Activated effector memory CD4-positive, alpha-beta T cell treated with Interleukin-2 at 50 U/mL for 16 hours (primary cell): ENCODE measurements at places on chromosomes 2 and 18.

- DNase-seq: no peak
These were observed 34.7 kb downstream of the ST6GAL2 start for GRCh38 chr2:106851087-106851874.

- DNase-seq: no peak
These were observed 246.5 kb downstream of the GALR1 start for GRCh38 chr18:77495982-77496690.

DNA sequence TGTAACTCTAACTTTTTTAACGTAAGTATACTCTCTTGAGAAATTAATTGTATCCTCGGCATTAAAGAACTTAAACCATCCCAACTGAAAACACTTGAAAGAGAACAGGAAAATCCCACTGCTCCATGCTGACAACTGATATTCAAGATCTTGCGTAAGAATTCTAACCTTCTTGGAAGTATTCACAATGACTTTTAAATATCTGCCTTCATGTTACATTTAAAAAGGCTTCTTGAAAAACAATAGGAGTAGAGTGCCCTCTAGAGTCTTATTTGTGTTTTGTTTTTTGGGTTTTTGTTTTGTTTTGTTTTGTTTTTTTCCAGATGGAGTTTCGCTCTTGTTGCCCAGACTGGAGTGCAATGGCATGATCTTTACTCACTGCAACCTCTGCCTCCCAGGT, 65.4 kb upstream of the DNAJC10 start:
- no peak for DNase-seq

- no peak for DNase-seq
These were observed 43.1 kb downstream of the HPCAL1 start for GRCh38 chr2:10345813-10346212.

GRCh38 chr18:59358414-59358711, 702 bp downstream of the LMAN1 start:
- no peak for DNase-seq

- DNase-seq: no peak
These were observed 177.3 kb downstream of the HDAC4 start for GRCh38 chr2:239223310-239224198.

- no peak for DNase-seq
These were observed 68.9 kb downstream of the PRPF40A start for GRCh38 chr2:152648336-152648735.

- DNase-seq: no peak
These were observed 20.0 kb downstream of the ELP2 start for GRCh38 chr18:36149514-36150289.

- no peak for DNase-seq
These were observed 199.9 kb downstream of the ACTR3 start for GRCh38 chr2:114089636-114090319.

GRCh38 chr18:54251606-54252390, 17.5 kb upstream of the POLI start:
- no peak for DNase-seq

DNA sequence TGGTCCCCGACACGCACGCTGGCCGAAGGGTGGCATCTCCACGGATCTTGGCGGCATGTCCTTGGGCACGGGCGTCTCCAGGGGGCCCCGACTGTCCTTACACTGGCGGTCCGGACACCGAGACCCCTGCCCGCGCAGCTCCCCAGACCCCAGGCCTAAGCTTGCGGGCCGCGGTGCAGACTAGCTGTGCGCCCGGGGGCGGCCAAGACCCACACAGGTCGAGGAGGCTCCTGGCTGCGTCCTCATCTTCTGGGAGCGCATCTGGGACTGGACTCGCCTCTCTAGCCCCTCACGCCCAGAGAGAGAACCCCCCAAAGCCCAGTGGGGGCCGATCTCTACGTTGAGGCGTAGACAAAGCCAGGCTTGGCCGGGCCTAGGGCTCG, 475 bp upstream of the TWIST2 start:
- no peak for DNase-seq
